ENCODE measurements at places on chromosomes 3 and 15.

DNA sequence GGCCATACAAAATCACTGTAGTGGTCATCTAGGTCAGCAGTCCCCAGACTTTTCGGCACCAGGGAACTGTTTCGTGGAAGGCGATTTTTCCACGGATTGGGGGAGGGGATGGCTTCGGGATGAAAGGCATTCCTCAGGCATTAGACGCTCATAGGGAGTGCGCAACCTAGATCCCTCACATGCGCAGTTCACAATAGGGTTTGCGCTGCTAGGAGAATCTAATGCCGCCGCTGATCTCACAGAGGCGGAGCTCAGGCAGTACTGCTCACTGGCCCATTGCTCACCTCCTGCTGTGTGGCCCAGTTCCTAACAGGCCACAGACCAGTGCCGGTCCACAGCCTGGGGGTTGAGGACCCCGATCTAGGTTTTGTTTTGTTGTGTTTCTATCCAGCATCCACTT, 200.1 kb downstream of the SLC9A9 start:
- no peak for DNase-seq

DNA sequence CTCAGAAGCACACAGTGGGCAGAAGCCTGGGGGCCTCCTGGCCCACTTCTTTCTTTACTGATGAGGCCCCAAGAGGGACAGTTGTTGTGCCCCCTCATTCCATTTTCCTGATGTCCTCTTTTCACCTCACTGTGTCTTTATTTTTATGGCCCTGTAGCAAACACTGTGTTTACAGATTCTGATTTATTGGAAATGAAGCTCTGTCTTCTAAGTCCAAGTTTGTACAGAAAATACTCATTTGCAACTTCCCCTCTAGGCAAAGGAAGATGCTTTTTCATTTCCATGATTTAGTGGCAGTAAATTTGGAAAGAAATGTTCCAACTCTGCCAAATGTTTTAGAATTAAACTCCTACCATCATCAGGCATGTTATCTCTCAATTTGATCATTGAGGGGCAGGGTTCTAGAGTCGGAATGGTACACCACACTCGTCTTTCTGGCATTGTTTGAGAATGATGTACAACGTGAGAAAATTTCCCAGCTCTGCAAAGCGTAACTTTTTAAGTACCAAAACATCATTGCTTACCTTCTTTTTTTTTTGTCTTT, 129.7 kb downstream of the ARNT2 start:
- no peak for DNase-seq

GRCh38 chr3:67564008-67564407, 90.4 kb downstream of the SUCLG2 start:
- no peak for DNase-seq

DNA sequence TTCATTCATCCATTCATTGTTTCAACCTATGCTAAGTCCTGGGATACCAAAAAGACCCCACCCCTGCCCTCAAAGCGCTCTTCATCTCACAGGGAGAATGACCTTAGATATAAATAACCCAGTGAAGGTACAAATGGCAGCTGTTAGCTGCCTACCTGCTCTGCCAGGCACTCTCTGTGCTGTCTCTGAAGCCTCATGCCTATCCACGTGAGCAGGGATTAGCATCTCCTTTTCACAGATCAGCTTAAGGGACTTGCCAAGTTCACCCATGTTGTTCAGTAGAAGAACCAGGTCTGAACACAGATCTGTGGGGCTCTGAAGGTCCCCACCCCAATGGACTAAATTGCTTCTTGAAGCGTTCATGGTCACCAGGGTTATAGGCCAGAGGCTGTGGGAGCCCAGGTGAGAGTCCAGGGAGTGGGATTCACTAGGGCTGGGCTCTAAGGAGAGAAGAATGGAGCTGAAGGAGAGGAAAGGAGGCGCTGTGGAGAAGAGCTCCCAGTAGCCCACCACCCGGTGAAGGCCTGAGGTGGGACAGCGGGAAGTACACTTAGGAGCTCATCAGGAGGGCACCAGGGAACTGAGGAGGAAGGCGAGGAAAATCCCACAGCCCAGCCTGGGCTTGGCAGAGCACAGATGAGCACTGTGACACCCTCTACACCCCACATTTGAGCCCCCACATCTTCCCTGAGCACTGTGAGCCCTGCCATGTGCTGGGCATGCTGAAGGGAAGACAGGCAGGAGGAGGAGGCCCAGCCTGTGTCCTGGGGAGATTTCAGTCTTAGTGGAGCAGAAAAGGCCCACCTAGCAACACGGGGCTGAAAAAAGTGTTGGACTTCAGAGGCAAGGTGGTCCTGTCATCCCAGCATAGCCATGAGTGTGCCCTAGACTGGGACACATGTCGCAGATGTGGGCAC, 20.4 kb downstream of the RBP1 start:
- DNase-seq: no peak

- no peak for DNase-seq
Measured at GRCh38 chr3:76610150-76610549, 429.7 kb upstream of the ROBO2 start.

DNA sequence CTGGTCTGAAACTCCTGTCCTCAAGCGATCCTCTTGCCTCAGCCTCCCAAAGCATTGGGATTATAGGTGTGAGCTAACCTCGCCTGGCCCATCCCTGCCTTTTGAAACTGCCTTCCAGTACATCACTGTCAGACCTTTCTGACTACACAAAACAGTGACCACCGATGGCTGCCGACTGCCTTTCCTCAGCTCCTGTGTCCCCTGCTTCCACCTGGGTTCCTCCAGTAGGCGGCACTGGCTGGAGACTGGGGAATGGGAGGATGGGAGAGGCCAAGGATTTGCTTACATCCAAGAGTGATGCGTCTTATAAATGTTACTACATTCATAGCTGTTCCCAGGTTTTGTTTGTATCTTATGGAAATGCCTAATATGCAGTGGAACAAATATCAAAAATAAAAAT, 242.8 kb downstream of the BBX start:
- no peak for DNase-seq

DNA sequence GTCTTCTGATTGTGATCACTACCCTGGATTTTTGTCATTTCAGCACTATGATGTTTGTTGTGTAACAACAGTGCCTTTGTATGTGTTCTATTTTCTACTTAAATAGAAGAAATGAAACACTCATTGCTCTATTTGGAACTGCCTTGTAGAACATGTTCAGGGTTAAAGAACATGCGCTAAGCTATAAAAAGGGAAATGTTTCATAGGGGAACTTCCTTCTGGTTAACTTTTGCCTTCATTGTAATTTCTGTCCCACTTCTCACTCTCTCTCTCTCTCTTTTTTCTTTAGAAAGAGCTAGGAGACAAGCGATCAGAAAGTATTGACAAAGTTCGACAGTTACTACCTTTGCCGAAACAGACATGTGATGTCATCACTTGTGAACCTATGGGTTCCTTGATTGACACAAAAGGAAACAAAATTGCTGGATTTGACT, at the start of gene P2RY12:
P2RY12 (minus strand) TSS at position 13 of the 434 bp plus-strand sequence. CDS start 45,908 bp downstream, outside the sequence.
- DNase-seq: no peak

DNA sequence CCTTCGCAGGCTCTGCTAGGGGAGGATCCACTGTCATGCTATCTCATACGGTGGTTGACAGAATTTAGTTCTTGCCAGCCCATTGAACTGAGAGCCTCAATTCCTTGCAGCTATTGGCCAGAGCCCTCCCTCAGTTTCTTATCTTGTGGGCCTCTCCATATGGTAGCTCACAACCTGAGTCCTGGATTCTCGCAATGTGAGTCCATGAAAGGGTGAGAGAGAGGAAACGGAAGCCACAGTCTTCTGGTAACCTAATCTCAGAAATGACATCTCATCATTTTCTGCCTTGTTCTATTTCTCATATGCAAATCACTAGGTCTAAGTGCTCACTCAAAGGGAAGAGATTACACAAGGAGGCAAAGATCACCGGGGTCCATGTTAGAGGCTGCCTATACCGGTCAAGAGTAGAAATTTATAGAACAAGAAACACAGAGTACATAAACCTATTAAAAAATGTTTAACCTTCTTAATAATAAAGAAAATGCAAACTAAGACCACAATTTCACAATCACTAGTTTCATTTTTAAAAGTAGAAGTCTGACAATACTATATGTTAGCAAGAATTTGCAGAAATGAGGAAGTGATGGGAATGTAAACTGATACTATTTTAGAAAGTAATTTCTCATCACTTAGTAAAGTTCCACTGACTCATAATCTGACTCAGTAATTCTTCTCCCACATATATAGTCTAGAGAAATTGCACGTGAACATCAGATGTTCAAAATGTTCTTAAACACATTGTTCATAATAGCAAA, 378.4 kb upstream of the AGTR1 start:
- no peak for DNase-seq
